PC-9 (cell line): ENCODE measurements at places on chromosomes 4 and X. TPM values are rescaled to one million over a fixed set of nuclear protein-coding genes. Genes with fewer than 3 reads are reported as not detected.

The IL21 gene
- total RNA-seq, result not detected in 2 replicates

The OTC gene
- not detected in 2 replicates for total RNA-seq

The HELQ gene
- total RNA-seq, result 7.0 and 10.6 TPM in 2 replicates

The FRMPD4 gene
- total RNA-seq, result not detected in 2 replicates

The MAGEE1 gene
- 4.2 and 4.6 TPM in 2 replicates for total RNA-seq
